ENCODE measurements at places on chromosomes 6 and 20.

DNA sequence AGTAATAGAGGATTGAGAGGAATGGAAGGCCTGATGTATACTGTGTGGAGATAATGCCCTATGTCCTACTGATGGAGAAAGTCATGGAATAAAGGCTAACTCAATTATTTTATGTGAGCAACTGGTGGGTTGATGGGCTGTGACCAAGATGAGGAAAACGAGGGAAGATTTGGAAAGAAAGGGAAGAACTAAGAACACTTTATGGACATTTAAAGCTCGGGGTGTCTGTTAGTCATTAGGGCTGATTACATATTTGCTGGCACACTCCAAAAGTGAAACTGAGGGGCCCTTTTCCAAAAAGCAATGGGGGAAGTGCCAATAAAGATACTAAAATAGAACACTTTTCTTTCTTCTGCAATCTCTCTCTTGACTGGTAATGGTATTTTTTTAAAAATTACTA is 439.5 kb downstream of the PLCB1 start:
- DNase-seq, result no peak

- DNase-seq, result no peak
These were observed 228.4 kb upstream of the JAG1 start for GRCh38 chr20:10902174-10902573.

DNA sequence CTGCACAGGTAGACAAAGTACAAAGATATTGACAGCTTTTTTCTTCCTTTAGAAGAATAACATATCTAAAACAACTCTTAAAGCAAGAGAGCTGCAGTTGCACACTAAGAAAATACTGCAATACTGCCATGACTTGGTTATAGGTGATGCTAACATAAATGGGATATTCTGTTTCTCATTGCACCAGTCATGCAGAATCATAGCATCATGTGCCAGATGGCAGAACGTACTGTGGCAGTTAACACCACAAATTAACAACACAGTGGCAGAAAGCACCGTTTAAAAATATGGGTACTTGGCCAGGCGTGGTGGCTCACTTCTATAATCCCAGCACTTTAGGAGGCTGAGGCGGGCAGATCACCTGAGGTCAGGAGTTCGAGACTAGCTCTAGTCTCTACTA is 7.4 kb downstream of the ASXL1 start:
- no peak for DNase-seq

GRCh38 chr6:106087548-106088325 is 1.6 kb downstream of the PRDM1 start:
- no peak for DNase-seq

DNA sequence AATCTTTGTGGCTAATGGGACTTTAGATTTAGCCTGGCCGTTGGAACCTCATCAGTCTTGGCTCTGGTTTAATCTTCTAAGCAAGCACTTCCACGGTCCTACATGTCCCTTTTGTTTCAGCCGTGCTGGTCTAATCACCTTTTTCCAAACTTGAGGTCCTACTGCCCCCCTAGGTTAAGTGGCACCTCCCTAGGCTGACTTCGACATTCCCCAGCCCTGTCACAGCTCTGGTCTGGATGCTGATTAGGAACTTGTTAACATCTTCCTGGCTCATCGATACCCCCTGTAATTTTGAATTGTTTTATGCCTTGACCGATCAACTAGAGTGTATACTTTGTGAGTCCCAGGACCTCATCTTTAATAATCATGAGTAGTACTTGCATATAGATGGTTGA is 56.6 kb downstream of the OTOR start:
- no peak for DNase-seq

- no peak for DNase-seq
These were observed 157.3 kb downstream of the RPS12 start for GRCh38 chr6:132971676-132972075.

GRCh38 chr20:56759741-56760278 is 130.7 kb downstream of the TFAP2C start:
- DNase-seq, result no peak

DNA sequence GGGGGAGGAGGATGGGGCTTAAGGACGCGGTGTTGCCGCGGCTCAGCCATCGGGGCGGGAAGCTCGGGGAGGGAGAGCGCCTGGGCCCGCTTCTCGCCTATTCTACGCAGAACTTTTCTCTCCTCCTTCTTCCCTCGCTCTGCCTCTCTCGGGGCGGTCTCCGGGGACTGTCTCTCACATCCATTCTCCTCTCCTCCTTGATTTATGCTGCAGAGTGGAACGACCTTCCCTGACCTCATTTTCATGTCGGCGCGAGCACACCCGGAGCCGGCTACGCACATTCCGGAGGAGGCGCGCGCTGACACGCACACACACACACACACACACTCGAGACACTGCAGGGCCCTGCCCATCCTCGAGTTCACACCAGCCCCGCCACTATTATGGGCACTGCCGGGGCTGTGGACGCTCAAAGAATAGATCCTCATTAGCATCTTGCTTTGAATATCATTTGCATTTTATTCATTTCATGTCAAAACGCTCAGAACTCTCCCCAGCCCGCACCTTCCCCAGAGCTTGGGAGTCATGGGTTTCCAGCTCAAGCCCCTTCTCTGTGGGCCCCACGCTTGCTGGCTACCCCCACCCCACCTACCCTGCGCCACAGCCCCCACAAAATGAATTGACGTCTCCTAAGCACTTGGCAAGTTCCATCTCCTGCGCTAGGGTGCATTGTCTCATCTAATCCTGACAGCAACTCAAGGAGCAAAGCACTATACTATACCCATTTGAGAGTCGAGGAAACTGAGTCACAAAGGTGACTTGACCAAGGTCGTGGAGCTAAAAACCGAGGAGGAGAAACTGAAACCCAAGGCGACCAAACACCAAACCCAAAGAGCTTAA is 36.8 kb downstream of the NCR2 start:
- DNase-seq, result no peak

- no peak for DNase-seq
These were observed 188.8 kb downstream of the BACH2 start for GRCh38 chr6:90107771-90108282.

Data from stimulated activated CD8-positive, alpha-beta memory T cell treated with anti-CD3 and anti-CD28 coated beads, Interleukin-7, amount 100 ng/mL, for 4 hours (primary cell).